ENCODE measurements at places on chromosomes 2 and 18. TPM values are rescaled to one million over a fixed set of nuclear protein-coding genes. Genes with fewer than 3 reads are reported as not detected.

KLHL29 gene
- 2.5 TPM for total RNA-seq

SIX2 gene
- total RNA-seq = 0.47 TPM

IFIH1 gene
- total RNA-seq = 6.3 TPM

GALR1 gene
- total RNA-seq = under 0.01 TPM

MEIS1 gene
- total RNA-seq = 29.5 TPM

BCS1L gene
- 34.0 TPM for total RNA-seq

DCDC2C gene
- not detected for total RNA-seq

CD8A gene
- not detected for total RNA-seq

ARHGAP28 gene
- 7.0 TPM for total RNA-seq

ACAA2 gene
- total RNA-seq = 19.4 TPM

Measured in smooth muscle cell of the coronary artery (primary cell).